ENCODE measurements at places on chromosomes 2 and 18.

DNA sequence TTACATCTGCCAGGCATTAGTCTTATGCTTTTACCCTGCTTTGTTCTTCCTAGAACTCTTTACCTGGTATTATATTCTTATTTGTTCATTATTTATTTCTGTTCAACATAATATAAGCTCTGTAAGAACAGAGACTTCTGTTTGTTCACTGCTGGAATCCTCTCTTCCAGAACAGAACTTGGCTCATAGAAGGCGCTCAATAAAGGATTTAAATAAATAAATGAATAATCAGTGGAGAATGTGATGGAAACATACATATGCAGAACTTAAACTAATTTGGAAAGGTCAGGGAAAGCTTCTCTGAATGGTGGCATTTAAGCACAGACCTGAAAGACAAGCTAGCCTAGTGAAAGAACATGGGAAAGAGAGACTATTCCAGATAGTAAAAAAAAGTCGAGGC lies 24.3 kb downstream of the NCKAP1 start:
- no peak for DNase-seq

GRCh38 chr2:197265924-197266323 lies 44.7 kb downstream of the ANKRD44 start:
- no peak for DNase-seq

DNA sequence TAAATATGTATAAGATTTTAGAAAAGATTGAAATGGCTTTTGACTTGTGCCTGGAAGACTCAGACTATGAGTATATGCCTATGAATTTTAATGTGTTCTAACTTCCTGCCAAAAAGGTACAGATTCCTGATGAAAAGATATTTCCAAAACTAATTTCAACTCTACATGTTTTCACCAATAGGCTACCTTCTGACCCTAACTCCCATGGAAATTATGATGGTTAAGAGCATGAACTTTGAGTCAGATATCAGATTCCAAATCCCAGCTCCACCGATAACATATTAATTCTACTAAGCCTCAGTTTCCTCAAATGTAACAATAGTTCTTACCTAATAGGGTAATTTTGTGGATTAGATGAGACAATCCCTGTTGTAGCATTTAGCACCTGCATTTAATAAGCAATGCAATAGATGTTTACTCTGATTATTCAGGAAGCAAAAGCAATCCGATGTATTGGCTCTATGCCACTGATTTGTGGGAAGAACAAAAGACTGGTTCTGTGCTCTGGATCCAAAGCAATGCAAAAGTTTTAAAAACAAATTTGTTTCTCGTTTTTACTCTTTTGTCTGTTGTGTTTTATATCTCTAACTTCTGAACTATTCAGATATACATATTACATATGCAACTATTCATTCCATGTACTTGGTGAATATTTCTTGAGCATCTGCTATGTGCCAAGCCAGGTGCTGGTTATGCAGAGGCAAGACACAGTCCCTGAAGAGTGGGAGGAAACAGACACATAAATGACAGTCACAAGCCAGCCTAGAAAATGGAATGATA lies 115.4 kb downstream of the GATA6 start:
- DNase-seq, result no peak

- DNase-seq, result no peak
Measured at GRCh38 chr18:3583873-3584247, 133.9 kb downstream of the TGIF1 start.

GRCh38 chr2:119154076-119154475 lies 4.5 kb downstream of the C1QL2 start:
- no peak for DNase-seq

DNA sequence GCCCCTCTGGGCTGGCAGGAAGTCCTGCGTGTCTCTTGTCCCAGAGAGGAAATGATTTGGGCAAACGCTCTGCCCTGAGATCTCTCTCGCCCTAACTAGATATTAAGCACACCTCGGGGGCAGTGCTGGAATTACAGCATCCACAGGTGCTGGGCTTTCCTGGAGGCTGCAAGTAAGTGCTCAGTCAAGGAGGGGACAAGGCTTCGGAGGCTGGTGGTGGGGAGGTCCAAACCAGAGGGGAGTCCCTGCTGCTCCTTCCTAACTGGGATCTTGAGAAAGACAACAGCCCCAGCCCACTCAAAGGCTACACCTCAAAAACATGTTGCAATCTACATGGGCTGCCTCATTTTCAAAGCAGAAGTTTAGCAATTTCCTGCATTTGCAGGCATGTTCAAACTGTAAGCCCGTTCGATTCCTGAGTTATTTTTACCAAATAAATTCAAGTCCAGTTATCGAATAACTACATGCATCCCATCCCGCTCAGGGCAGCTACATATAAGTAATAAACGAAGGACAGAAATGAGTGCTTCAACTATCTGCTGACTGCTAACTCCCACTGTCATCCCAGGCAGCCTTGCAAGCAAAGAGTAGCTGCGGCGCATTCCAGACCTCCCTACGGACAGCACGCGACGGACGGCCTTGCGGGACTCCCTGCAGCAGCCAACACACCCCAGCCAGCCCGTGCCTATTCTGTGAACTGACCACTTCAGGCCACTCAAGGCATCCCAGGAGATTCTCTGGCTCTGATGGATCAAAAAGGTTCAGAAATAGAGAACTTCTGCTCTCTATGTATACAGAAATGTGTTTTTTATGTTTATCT lies 27.5 kb downstream of the ZNF516 start:
- peak; percentile 34 for DNase-seq

- no peak for DNase-seq
Measured at GRCh38 chr2:8357738-8358518, 323.9 kb upstream of the ID2 start.

DNA sequence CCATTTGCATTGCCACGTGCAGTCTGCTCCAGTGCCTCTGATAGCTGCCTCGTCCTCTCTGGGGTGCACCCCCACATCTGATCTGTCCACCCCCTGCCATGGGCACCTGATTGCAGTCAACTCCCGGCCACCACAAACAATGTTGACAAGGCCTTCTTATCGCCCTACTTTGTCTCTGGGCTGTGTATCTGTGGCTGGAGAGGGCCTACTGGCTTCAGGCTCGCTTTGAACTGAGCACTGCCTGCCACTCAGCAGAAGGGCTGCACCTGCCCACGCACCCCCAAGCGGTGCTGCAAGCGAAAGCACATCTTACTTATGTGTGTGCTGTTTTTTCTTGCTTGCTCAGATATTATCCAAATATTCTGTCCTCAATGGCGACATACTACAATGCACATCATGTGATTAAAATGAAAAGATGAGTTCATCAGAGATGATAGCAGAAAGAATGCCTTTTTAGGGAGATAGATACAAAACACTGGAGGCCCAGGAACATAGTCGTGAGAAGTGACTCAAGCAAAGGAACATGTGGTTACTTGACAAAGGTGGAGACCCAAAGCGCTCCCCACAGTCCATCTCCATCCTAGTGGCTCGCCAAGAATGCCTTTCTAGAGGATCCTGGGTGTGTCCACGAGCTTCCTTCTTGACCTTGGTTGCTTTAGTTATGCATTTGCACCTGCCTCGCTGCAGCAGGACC lies 28.8 kb downstream of the FBLN7 start:
- peak; percentile 42 for DNase-seq

- DNase-seq, result no peak
Measured at GRCh38 chr18:31447530-31448191, at the start of gene DSG3. DSG3 (plus strand) TSS chr18:31447741; CDS start chr18:31447878, 137 bp downstream.

DNA sequence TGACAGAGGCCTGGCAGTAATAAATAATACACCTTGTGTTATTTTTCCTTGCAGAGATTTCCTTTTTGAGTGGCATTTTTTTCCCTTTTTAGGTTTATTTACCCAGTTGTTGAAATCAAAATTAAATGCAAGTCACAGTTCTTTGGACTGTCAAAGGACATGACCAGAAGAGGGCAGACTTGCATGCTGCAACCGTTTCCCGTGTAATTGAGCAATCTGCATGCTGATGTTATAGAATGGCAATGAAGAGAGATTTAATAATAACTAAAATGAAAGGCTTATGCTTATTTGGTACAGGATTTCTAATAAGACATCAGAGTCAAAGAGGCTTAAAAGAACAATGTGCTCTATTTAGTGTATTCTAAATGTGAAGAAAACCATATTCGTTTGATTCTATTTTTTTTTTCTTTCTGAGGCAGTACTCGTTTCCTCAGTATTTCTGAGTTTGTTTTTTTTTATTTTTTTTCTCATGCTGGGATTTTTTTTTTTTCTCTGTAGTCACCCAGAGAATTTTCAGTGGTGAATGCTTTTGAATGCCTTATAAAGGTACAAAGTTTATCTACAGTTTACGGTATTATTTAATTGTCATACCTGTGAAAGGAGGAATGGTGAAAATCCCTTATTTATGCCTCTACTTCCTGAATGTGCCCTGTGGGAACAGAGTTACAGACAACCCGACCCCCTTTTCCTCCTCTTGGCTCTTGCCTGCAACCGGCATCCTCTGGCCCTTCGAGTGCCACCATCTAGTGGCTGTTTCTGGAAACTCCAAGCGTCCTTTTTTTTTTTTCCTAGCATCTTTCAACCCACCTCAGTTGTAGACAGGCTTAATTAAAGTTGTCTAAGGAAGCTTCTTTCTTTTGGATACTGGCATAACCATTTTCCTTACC lies 368.5 kb downstream of the LRRTM1 start:
- DNase-seq, result no peak

DNA sequence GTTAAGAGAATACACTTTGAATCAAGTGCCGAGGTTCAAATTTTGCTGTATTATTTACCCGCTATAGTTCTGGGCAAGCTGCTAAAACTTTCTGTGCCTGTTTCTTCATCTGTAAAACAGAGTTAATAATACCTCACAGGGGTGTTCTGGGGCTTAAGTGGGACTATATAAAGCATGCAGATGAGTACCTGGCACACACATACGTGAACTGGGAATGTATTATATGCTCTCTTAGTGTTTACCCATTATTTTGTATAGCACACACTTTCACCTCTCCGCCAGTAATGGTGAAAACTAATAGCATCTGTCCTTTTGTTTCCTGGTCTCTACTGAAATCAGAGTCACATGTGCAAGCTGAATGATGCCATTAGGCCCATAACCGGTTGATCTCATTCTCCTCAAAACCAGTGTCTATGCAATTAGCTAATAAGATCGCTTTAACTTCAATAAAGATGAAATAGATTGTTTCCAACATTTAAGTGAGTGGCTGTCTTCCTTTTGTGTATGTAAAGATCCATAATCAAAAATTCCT lies 3.8 kb upstream of the CDKL4 start:
- DNase-seq, result no peak

DNA sequence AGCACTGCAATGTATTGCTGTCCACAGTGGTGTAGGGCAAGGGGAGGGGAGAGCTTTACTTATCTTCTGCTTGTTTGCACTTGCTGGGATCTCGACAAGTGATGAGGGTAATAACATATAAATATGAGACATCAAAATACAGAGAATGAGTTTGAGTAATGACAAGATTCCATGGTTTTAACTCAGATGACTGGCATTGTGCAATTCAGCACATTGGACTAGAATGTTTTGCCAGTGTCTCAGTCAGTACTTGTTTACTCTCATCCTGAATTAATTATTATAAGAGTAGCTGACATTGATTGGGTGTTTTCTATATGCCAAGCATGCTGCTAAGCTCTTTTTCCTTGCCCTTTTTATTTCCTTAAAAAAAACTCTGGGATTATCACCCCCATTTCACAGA lies 306.7 kb upstream of the MMADHC start:
- DNase-seq, result no peak

GRCh38 chr2:230828272-230828961 lies 36.3 kb upstream of the ITM2C start:
- no peak for DNase-seq

Measured in activated T-cell treated with anti-CD3 and anti-CD28 coated beads, Interleukin-2, amount 50 U/mL, for 48 hours (primary cell).